SK-N-MC (cell line): ENCODE measurements at places on chromosomes 11 and 22.
A peak's percentile ranks its signal among the peaks of the same experiment; 100 is the strongest.

GRCh38 chr11:21625982-21626381, 566.9 kb upstream of the ANO5 start:
- peak; percentile 16 for DNase-seq

DNA sequence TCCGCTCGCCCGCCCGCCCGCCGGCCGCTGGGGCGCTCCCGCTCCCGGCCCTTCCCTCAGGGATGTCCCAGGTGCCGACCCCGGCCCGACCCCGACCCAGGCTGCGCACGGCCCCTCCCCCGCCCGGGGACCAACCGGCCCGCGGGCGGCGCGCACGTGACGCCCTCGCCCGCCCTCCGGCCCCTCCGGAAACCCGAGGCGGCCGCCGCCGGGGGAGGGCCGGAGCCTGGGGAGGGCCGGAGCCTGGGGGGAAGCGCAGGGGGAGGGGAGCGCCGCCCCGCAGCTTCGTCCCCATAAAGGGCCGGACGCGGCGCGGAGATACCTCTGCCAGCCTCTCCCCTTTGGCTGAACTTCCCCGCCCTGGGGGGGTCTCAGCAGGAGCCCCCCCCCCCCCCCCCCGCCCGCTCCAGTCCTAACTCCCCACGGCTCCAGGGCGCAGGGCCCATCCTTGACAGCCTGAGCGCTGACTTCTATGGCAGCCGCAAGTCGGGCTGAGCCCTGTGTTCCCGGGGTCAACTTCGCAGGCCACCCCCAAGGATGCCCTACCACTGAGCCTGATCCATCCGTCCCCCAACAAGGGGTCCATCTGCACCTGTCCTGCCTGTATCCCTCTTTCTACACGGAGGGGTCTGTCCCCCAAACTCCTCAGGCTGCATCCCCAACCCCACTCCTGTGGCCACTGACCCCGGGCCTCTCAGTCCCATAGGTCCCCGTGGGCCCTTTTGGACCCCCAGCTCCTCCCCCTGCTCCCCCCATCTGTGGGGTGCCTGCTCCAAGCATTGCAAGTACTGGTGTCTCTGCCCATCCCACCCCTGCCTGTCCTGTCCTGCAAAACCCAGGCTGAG, at the start of gene MAPK12:
Gene MAPK12 (minus strand): TSS at position 69 of the 845 bp plus-strand sequence. CDS start 174 bp downstream, outside the sequence.
- DNase-seq = no peak

DNA sequence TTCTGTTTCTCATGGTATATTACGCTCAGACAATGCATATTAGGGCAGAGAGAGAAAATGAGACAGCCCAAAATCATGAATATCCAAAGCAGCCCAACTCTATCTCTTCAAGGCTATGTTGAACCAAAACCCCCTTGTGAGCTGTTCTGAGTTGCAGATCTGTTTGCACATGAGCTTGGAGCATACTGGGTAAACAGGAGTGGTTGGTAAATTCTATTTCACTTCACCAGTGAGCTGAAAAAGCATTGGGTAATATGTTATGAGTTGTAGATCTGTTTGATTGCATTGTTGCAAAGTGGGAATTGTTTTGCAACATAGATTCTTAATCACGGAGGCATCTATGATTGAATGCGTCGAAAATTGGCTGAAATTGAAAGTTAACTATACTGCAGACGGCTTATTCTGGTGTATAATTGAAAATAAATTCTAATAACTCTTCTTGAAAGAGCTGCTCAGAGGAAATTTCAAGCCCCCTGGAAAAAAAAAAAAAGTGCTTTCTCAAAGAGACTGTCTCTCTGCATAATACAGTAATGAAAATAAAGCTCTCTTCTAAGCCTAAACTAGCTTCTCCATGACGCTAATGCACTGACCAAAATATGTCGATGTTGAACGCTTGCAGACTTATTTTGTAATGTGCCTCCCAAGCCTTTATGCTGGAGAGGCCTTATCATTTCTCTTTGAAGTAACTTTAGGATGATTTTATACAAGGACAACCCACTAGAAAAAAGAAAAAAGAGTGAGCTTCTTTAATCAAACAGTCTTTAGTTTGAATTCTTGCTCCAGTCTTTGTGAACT, 263.7 kb downstream of the NTM start:
- no peak for DNase-seq

GRCh38 chr22:41568811-41569210, 8.0 kb downstream of the CSDC2 start:
- DNase-seq = no peak

DNA sequence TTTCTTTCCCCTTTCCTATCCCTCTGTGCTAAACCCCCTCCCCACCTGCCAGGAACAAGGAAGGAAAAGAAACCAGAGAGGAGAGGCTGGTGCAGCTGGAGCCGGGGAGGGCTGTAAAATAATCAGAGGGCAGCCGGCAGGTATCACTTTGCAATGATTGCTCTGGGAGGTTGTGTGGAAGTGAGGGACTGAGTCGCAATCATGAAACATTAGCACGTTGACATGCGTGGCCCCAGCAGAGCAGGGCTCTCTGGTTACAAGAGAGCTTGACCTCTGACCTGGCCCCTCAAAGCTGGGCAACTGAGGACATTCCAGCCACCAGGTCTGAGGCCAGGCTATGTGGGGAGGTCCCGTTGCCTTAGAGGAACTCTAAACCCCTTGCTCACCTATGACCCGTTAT, 170.8 kb upstream of the BDNF start:
- no peak for DNase-seq

- no peak for DNase-seq
Observed at GRCh38 chr11:662689-663274, 25.7 kb downstream of the DRD4 start.

DNA sequence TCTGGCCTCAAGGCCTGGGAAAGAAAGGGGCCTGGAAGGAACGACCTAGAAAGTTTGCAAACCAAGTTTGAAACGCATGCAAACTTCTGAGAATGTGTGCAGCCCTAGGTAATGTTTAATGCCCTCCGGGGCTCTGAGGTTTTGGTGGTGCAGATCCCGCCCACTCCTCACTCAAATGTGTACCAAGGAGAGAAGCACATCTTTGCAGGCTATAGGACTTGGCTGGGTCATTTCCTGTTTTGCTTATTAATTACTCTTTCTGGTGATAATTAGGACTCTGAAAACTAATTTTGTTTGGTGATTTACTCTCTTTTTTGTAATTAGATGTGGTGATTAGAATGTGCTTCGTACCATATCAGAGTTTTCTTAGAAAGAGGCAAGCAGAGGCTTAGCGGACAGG, 625.9 kb upstream of the CADM1 start:
- DNase-seq = no peak

- no peak for DNase-seq
Observed at GRCh38 chr11:48034926-48035871, 54.8 kb downstream of the PTPRJ start.

- no peak for DNase-seq
Observed at GRCh38 chr11:45931739-45932138, 9.3 kb downstream of the LARGE2 start.

GRCh38 chr11:826836-827145, 928 bp upstream of the CRACR2B start:
- no peak for DNase-seq
